ENCODE measurements at places on chromosomes 7 and 10. TPM values are rescaled to one million over a fixed set of nuclear protein-coding genes. Genes with fewer than 3 reads are reported as not detected.

DNA sequence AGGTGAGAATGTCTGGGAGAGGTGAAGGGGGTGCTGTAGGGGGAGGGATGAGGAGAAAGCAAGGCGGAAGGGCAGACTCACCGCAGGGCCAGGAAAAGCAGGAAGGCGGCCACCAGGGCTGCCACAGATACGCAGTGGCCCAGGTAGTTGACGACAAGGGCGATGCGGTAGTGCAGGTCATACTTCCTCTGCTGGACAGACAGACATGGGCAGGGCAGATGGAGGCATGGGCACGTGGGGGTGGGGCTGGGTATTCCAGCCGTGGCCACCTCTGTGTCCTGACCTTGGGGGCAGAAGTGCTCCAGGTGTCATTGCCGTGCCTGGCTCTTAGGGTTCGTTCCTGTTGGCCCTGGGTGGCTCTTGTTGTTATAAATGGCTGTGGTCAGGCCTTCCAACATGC lies 16.8 kb downstream of the CRHR2 start:
- no peak for DNase-seq

DNA sequence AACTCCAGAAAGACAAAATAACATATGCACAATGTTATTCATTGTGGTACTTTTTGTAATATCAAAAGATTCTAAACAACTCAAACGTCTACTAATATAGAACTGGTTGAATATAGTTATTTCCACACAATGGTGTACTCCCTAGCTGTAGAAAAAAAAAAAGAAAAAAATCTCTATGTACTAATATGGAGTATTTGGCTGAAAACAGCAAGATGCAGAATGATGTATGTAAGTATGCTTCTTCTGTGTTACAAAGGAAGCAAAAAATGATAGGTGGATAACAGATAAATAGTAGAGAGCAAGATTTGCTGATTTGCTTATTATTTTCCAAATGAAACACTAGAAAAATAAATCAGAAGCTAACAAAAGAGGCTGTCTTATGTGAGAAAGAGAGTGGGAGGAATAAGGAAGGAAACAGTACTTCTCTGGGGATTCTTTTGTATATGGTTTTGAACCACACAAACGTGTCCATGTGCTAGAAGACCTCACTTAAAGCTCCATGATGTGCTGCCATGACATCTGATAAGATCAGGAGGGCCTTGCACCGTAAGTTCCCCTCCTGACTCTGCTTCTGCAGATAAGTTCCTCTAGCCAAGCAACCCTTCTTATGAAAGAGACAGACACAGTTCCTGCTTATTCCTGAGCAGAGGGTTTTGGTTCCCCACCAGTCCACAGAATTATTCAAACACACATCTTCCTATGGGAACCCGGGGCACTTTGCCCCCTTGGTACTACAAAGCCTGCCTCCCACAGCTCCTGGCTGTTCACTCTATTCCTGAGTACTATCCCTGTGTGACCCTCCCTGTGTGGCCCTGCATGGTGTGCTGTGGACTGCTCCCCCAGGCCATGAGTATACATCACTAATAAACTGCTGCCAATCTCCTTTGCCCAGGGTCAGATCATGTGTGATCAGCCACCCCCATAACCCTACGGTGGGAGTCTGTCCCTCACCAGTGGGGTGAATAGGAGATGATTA lies 159.1 kb downstream of the CCDC71L start:
- no peak for DNase-seq

GPR26 gene
- not detected for total RNA-seq

PTPN20 gene
- total RNA-seq, result 0.27 TPM

- DNase-seq, result no peak
These were observed 5.1 kb downstream of the SGMS1 start for GRCh38 chr10:50618624-50619023.

GRCh38 chr10:48796713-48797245 lies 112.1 kb downstream of the WDFY4 start:
- no peak for DNase-seq

DNA sequence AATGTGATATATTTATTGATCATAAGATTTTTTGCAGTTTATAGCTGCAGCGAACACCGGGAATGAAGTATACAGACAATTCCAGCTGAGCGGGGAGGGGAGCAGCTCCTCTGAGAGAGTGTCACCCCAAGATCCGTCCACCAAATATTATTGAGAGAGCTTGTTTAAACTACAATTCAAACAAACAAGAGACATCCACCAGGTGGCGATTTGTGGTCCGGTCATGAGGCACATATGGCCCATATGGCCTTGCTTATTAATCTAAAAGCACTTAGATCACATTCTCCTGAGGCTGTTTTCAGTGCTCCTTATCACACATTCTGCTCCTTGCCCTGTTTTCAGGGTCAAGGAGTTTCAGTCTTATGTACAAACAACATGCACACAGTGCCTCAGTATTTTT lies 83.1 kb downstream of the THSD7A start:
- no peak for DNase-seq

DNA sequence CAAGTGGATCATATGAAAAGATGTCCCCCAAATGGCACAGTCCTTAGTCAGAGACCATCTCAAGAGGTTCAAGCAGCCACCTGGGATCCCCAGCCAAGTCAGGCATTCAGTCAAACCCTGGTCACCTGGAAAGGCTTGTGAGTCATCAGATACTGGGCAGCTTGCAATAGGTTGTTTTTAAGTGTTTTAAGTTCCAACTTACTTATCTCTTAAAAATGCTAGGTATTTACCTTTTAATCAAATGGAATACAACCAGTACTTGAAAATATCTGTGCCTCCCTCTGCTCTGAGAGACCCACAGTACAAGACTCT lies 262.2 kb downstream of the WDR11 start:
- no peak for DNase-seq

DNA sequence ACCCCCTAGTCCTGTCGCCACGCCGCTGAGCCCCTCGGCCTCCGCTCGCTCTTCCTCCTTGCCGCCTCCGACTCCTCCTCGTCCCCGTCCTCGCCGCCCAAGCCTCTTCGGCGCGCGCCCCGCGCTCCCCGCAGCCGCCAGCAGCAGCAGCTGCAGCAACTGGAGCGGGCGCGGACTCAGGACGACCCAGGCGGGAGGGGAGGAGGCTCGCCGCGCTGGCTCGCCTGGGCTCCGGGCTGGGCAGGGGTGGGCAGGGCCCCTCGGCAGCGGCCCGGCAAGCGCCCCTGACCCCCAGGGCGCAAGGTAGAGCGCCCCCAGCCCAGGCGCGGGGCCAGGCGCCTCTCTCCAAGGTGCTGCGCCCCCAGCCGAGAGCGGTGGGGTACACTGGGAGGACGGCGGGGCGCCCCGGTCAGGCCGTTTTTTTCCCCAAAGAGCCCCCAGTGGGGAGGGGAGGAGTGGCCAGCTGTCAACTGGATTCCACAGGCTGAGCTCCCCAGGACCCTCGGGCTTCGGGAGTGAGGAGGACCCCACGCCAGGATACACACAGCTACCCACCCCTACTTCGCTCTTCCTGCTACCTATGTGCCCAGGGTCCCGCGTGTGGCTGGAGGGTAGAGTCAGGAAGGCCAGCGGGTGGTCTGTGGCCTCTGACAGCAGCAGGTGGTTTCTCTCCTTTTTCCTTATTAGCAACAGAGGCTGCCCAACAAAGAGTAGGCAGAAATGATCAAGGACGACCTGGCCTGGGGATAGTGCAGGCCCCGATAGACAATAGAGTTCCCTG lies 903 bp upstream of the KCNMA1 start:
- peak; percentile 45 for DNase-seq

HPS1 gene
- 53.4 TPM for total RNA-seq

- peak; percentile 27 for DNase-seq
These were observed 1.2 kb downstream of the CCDC6 start for GRCh38 chr10:59905066-59905730.

- DNase-seq, result peak; percentile 85
These were observed 10.4 kb downstream of the STMP1 start for GRCh38 chr7:135672560-135673359.

DNA sequence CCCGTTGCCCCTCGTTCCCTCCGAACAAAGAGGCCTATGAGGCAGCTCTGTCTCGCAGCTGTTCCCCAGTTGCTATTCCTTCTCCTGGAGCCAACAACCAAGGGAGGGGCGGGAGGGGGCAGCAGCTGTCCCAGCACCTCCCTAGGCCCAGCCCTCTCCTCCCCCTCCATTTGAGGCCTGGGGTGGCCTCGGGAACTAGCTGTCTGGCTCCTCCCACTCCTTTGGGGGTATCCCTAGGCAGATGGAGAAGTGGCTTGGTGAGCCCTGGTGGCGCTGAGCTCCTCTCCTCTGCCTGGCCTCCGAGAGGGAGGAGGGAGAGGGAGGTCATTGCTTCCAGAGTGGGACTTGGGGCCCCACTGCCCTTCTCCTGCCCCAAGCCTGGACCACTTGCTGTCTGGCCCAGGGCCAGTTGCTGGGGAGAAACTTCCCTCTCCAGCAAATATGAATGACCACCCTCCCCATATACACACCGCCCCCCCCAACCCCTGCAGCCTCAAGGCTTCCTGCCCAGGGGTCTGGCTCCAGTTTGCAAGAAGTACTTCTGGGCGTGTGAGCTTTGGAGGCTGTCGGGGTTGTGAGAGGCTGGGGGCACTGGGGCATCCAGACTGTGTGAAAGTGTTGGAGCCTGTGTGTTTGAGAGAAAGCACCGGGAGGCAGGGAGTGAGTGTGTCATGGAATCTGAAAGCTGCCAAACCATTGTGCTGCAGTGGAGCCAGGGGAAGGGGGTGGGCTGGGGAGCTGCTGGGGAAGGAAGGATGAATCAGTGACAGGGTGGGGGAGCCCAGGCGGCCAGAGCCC lies 3.1 kb downstream of the FLNC start:
- peak; percentile 95 for DNase-seq

GRCh38 chr10:50415292-50415691 lies 164.0 kb upstream of the ASAH2 start:
- no peak for DNase-seq

ACBD7 gene
- 0.99 TPM for total RNA-seq

NYAP1 gene
- total RNA-seq, result 0.81 TPM

ITPRID1 gene
- not detected for total RNA-seq

DNA sequence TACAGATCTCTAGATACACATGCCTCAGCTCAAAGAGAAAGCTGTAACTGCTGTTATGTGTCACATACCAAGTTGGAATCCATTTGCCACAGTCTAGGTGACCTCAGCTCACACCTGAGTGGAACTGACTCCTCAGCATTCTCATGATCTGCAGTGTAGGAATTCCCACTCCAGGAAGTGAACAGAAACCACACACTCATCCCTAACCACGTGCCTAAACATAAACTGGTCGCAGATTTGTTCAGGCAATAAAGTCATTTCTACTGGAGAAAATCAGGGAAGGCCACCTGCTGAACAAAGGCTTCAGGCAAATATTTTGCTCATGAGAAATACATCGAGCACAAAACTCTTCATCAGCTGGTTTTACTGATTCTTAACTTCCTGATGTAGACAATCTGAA lies 23.0 kb upstream of the ZMYND11 start:
- DNase-seq, result no peak

Measured in fibroblast of the aortic adventitia (primary cell).